Activated CD8-positive, alpha-beta memory T cell treated with anti-CD3 and anti-CD28 coated beads for 48 hours (primary cell): ENCODE measurements at places on chromosomes 2 and 18.

DNA sequence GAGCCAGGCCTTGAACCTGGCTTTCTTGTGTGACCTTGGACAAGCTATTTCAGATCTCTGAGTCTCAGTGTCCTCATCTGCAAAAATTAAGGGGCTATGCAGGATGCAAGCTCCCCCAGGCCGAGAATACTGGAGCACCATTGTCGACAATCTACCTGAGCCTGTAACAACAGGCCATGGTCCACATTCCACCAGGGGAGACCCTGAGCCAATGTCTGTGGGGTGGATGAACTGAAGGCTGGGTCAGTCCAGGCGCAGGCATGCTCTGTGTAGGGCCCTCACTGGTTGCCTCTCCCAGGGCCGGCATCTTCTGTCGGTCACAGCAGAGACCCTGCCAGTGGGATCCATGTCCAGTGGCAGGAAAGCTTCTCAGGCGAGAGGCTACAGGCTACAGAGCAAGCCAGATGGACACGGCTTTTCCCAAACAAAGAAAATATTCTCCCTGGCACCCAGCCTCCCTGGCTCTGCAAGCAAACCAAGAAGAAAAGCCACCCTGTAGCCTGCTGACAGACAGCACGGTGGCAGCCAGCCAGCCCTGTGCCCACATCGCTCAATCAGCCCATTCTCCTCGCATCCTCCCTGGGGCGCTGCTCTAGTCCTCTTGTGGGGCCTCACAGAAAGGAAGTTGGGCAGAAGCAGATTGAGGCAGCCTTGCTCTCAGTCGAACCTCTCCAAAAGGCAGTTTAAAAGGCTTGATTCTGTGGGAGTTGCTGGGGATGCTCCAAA lies 48.7 kb upstream of the FZD7 start:
- DNase-seq, result no peak

- DNase-seq, result no peak
These were observed 38.5 kb upstream of the TRIB2 start for GRCh38 chr2:12678186-12678585.

DNA sequence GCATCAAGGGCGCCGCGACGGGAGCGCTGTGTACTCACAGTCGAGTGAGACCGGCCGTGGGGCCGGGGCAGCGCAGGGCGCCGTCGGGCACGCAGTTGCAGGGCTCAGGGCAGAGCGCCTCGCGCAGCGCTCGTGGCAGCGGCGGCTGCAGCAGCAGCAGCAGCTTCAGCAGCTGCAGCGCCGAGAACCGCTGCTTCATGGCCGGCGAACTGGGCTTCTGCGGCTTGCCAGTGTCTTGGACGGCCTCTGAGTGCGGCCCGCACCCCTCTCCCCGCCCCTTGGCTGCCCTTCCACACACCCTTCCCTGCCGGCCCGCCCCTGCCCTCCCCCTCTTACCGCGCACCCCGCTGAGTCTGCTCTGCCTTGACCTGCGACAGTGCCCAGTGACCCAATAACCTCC lies at the start of gene LHCGR:
Gene LHCGR, minus strand, starts transcription at position 252 of the 400 bp plus-strand sequence. Its CDS starts 53 bp downstream, at position 199.
- DNase-seq, result no peak

DNA sequence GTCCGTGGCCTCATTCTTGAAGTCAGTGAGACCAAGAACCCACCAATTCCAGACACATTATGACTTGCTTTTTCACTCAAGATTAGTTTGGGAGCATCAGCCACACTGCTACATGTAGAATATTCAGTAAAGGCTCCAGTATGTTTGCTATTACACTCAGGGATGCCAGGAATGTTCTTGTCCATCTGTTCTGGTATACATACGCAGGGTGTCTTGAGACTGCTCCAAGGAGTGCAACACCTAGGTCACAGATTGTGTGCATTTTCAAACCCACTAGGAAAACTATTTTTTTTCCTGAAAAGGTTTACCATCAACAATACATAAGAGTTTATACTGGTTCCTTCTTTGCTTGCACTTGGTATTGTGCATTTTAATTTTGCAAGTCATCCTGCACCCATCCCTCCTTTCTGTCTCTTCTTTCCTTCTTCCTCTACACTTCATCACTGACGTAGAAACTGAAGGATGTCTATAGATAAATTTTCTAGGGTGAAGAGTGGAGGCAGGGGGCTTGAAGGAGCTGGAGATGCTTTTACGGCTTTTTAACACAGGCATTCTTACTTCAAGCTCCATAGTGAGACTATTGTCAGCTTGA lies 35.3 kb upstream of the MAP2 start:
- no peak for DNase-seq

DNA sequence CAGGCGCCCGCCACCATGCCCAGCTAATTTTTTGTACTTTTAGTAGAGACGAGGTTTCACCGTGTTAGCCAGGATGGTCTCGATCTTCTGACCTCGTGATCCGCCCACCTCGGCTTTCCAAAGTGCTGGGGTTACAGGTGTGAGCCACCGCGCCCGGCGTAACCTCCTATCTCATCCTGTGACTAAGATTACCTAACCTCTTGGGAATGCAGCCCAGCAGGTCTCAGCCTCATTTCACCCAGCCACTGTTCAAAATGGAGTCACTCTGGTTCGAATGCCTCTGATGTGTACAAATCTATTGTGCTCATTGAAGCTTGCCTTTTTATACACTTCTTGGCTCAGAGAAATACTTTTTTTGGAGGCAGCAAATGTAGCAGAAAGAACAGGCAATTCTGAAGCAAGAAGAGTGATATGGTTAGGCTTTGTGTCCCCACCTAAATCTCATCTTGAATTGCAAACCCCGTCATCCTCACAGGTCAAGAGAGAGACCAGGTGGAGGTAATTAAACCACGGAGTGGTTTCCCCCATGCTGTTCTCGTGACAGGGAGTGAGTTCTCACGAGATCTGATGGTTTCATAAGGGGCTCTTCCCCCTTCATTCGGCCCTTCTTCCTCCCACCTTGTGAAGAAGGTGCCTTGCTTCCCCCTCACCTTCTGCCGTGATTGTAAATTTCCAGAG lies 60.6 kb downstream of the SLC4A3 start:
- no peak for DNase-seq

GRCh38 chr2:201978986-201979385 lies 54.7 kb upstream of the FZD7 start:
- no peak for DNase-seq

- DNase-seq, result no peak
These were observed 83.2 kb downstream of the LAMA3 start for GRCh38 chr18:23772327-23773024.

- no peak for DNase-seq
These were observed 217.8 kb downstream of the OSR1 start for GRCh38 chr2:19140463-19141208.
